Activated CD4-positive, alpha-beta T cell treated with anti-CD3 and anti-CD28 coated beads for 36 hours (primary cell): ENCODE measurements at places on chromosomes 2 and 18. TPM values are rescaled to one million over a fixed set of nuclear protein-coding genes. Genes with fewer than 3 reads are reported as not detected.

GRCh38 chr2:148026573-148026972, 5.7 kb downstream of the MBD5 start:
- H3K4me1 ChIP-seq, result peaks cover 29% of the 10 kb centered on the region
- H3K27ac ChIP-seq, result no peak overlapping the region
- H3K27me3 ChIP-seq, result no peaks in the 10 kb centered on the region
- DNase-seq, result no peak

- no peaks in the 10 kb centered on the region for H3K27me3 ChIP-seq
- no peak overlapping the region for H3K27ac ChIP-seq
- H3K4me3 ChIP-seq, result no peak overlapping the region
- peaks cover 5% of the 10 kb centered on the region for H3K36me3 ChIP-seq
Observed at GRCh38 chr2:43300781-43301583, 74.6 kb upstream of the ZFP36L2 start.

- H3K27ac ChIP-seq, result no peak overlapping the region
- H3K4me3 ChIP-seq, result no peak overlapping the region
- no peaks in the 10 kb centered on the region for H3K27me3 ChIP-seq
- no peaks in the 10 kb centered on the region for H3K4me1 ChIP-seq
- no peak for DNase-seq
Observed at GRCh38 chr18:41659438-41660130, 295.4 kb upstream of the PIK3C3 start.

DNA sequence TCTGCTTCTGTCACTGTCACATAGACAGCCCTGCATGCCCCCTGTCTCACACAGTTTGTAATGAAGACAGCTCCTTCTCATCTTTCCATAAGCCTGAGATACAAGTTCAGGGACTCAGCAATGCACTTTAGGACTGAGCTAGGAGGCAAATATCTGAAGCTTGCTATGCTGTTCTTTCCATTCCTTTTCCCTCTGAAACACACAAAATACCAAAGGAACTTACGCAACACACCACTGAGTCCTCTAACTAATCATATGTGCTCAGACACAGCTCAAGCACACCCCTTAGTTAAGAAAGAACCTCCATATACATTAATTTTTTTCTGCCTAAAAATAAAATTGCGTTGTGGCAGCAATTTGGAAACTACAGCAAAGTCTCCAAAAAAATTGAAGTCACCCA, 17.9 kb downstream of the SERPINB8 start:
- peaks cover 4% of the 10 kb centered on the region for H3K4me1 ChIP-seq
- no peak overlapping the region for H3K27ac ChIP-seq
- H3K4me3 ChIP-seq, result no peak overlapping the region
- no peaks in the 10 kb centered on the region for H3K27me3 ChIP-seq

GRCh38 chr2:188285774-188286173, 5.9 kb upstream of the GULP1 start:
- H3K36me3 ChIP-seq, result no peaks in the 10 kb centered on the region
- no peak overlapping the region for H3K4me3 ChIP-seq
- peaks cover 12% of the 10 kb centered on the region for H3K27me3 ChIP-seq
- H3K27ac ChIP-seq, result no peak overlapping the region

DNA sequence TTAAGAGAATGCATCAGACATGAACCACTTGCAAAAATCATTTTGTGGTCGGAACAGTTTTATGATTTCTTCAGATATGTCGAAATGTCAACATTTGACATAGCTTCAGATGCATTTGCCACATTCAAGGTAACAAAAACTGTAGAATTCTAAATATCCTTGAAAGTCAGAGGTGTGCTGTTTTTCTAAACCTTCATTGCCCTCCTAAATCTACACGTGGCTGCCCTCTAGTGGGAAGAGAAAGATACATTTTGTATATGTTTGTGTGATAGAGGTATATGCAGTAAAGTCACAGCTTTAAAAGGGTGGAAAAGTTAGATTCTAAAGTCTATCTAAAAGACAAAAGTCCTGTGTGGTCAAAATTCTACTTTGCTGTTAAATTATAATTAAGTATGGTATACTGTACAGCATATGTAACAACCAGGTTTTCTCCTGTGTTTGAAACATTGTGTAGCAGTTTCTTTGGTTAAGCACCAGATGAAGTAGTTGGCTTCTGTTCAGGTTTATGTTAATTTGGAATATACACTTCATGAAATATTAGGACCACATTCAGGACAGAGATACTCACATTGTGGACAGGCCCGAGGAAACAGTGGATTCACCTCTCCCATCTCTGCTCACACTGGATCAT, 65.9 kb upstream of the ITM2C start:
- H3K4me1 ChIP-seq, result peaks cover 18% of the 10 kb centered on the region
- DNase-seq, result peak; percentile 63
- no peaks in the 10 kb centered on the region for H3K27me3 ChIP-seq
- no peak overlapping the region for H3K4me3 ChIP-seq
- H3K27ac ChIP-seq, result peak overlapping the region; percentile 82

- no peak overlapping the region for H3K27ac ChIP-seq
- no peaks in the 10 kb centered on the region for H3K27me3 ChIP-seq
Observed at GRCh38 chr2:121774235-121774634, 18.8 kb downstream of the TSN start.

DNA sequence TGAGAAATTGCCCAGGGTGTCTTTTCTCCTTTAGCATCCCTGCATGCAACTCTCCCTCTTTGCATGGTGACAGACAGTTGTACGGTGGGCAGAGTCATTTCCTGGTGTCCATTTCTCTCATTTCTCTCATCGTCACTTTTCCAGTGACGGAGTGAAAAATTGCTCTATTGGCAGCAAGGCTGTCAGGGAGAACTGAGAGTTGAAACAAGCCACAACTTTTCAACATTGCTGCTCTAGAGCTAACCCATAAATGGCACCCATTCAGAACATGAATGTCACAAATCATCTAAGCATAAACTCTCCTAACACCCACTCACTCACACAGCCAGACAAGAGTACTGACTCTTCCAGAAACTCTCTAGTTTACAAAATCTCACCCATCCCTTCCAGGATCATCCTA, 55.7 kb downstream of the ZC3H8 start:
- H3K4me3 ChIP-seq, result no peak overlapping the region
- no peak for DNase-seq
- H3K27ac ChIP-seq, result no peak overlapping the region
- H3K4me1 ChIP-seq, result peaks cover 35% of the 10 kb centered on the region

The AP1S3 gene
- 10.1 TPM for total RNA-seq

The NEU2 gene
- not detected for total RNA-seq

The RFTN2 gene
- not detected for total RNA-seq

The ZNF804A gene
- not detected for total RNA-seq
